ENCODE measurements at places on chromosomes 1 and 21. TPM values are rescaled to one million over a fixed set of nuclear protein-coding genes. Genes with fewer than 3 reads are reported as not detected.

The KIF2C gene
- 0.81 TPM for total RNA-seq

The SMIM11 gene
- total RNA-seq, result 21.4 TPM

The IL10 gene
- 0.28 TPM for total RNA-seq

The BEND5 gene
- total RNA-seq, result 3.0 TPM

The CHI3L1 gene
- 11.0 TPM for total RNA-seq

The VSIG8 gene
- total RNA-seq, result not detected

The ZFP69B gene
- 1.5 TPM for total RNA-seq

The OR2G6 gene
- not detected for total RNA-seq

The MFAP2 gene
- 1.3 TPM for total RNA-seq

The SLC1A7 gene
- total RNA-seq, result 0.50 TPM

The ADAM30 gene
- total RNA-seq, result not detected
